ENCODE measurements at places on chromosomes 7 and 10. TPM values are rescaled to one million over a fixed set of nuclear protein-coding genes. Genes with fewer than 3 reads are reported as not detected.
A peak's percentile ranks its signal among the peaks of the same experiment; 100 is the strongest.

The STOX1 gene
- total RNA-seq = 0.99 TPM

GRCh38 chr10:116723428-116724281 is 18.7 kb downstream of the HSPA12A start:
- no peak for DNase-seq

- no peak for DNase-seq
These were observed 121.8 kb downstream of the AOAH start for GRCh38 chr7:36602511-36602910.

The TFR2 gene
- total RNA-seq = not detected

The HECW1 gene
- total RNA-seq = not detected

The DENND10 gene
- total RNA-seq = 48.8 TPM

GRCh38 chr7:41292487-41292886 is 410.4 kb downstream of the INHBA start:
- no peak for DNase-seq

- peak; percentile 24 for DNase-seq
These were observed 19.6 kb upstream of the AMZ1 start for GRCh38 chr7:2668401-2668800.

- peak; percentile 68 for DNase-seq
These were observed 115.0 kb upstream of the ZNF438 start for GRCh38 chr10:31146491-31147209.

- no peak for DNase-seq
These were observed 6.4 kb upstream of the GOLGA7B start for GRCh38 chr10:97843281-97843671.

DNA sequence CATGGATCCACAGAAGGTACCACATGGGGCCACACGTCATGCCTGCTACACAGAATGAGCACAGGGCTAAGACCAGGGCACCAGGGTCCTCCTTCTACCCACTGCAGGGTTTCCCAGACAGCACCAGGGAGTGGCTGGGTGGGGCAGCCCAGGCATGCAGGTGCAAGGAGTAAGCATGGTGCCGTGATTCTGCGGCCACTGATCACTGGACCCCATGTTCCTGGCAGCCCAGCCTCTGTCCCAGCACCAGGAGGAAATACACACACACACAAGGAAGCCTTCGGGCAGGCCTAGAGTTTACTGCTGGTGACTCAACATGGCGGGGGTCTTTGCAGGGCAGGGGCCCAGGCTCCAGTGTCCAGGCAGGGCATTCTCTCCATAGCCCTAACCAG is 13.9 kb downstream of the ATP6V1F start:
- no peak for DNase-seq

All from myocyte (in vitro differentiated cells).